ENCODE measurements at places on chromosomes 3 and 15.

- DNase-seq, result no peak
Observed at GRCh38 chr3:71916747-71917369, 131.9 kb upstream of the PROK2 start.

DNA sequence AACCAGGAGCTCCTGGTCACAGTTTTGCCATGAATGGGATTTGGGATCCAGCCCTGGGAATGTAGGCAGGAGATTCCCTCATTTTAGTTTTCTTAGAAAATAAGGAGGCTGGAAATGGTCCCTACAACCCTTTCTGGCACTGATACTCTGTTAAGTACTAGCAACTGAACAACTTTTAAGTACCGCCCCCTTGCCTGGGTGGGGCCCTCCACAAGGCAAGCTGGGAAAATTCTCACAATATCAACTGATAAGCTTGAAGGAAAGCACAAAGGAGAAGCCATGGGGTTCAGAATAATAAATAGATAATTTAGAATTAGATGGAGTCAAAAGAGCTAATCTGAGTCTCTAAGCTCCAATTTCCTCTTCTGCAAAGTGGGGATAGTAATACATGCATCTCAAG lies 4.2 kb upstream of the DGKG start:
- no peak for DNase-seq

- no peak for DNase-seq
Observed at GRCh38 chr3:23044463-23044862, 158.7 kb upstream of the UBE2E2 start.

- no peak for DNase-seq
Observed at GRCh38 chr15:72844067-72844466, 60.5 kb upstream of the ADPGK start.

DNA sequence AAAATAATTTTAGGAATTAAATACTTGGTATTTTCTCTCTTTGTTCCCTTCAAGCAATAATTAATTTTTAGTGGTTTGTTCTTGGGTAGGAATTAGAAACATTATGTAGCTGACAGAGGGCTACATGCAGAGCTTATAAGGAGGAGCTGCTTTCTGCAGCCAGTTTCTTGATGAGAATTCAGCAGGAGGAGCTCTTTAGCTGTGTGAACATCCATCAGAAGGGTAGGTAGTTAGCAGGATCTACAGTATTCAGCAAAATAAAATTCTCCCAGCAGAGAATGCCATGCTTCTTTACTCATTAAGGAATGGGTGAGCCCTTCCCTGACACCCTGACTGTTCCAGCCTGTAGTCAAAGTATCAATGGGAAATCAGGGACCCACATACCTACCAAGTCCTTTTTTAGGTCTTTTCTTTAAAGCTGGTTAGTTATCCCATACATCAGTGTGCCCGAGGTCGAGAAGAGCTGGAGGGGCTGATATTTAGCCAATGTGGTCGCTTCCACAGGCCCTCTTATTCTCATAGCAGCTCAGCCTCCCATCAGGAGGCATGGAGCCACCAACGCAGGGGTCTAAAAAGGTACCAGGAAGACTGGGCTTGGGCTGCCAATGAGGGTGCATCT lies 54.0 kb downstream of the KCNAB1 start:
- no peak for DNase-seq

DNA sequence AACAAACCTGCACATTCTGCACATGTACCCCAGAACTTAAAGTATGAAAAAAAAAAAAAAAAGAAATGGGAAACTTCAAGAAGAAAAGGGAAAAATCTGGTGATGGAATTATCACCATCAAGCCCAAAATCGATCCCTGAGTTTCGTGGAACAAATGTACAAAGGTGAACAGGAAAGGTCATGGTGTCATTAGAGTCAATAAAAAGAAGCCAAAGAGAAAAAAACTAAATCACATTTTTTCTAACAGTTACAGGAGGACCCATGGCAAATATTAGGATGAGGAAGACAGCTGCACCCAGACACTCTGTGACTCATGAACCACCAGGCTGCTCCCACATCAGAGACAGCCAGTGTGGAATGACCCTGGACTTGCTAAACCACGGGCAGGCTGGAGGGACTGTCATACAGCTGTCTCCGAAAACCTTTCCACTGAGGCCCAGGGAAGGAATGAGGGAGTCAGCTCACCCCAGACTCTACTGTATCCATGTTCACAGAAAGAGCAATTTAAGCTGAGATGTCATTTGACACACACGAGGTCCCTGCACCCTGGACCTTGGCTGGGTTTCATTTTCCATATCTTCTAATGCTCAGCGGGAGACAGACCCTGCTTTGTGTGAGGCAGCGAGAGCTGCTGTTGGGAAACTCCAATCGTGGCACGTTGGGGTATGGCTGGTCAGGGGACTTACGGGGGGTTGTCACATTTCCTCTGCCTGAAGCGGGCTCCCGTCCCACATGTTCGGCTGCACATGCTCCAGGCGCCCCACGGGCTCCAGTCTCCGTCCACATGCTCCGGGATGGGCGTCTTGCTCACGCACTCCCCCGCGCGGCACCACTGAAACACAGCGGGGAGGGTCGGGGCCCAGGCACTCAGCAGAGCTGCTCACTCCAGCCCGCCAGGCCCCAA lies 210.2 kb downstream of the ADAMTS17 start:
- DNase-seq, result peak; percentile 79

GRCh38 chr3:50245251-50245745 lies 9.3 kb downstream of the GNAI2 start:
- no peak for DNase-seq

- no peak for DNase-seq
Observed at GRCh38 chr3:194045289-194045688, 90.7 kb upstream of the HES1 start.

GRCh38 chr3:10423171-10423882 lies 82.1 kb downstream of the ATP2B2 start:
- DNase-seq, result no peak

DNA sequence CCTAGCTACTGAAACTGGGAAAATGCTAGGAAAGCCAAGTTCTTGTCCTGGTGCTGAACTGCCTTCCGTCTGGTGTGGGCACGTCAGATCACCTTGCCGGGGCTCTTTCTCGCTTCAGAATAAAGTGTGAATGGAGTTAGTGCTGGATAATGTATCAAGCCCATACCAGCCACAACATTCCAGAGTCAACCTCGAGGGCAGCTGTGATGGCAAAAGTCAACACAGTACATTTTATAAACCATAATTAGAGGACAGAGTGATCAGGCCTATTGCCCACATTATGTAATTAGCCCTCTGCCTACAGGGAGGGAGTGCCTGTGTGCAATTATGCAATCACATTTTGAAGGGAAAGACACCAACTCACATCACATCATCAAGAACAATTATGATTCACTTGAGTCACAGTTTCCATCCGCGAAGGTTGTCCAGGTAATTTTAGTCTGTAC lies 165.2 kb downstream of the RORA start:
- DNase-seq, result no peak

- no peak for DNase-seq
Observed at GRCh38 chr3:159994182-159994581, 5.5 kb downstream of the IL12A start.

- DNase-seq, result peak; percentile 86
Observed at GRCh38 chr15:38378161-38378560, 75.8 kb upstream of the FAM98B start.

DNA sequence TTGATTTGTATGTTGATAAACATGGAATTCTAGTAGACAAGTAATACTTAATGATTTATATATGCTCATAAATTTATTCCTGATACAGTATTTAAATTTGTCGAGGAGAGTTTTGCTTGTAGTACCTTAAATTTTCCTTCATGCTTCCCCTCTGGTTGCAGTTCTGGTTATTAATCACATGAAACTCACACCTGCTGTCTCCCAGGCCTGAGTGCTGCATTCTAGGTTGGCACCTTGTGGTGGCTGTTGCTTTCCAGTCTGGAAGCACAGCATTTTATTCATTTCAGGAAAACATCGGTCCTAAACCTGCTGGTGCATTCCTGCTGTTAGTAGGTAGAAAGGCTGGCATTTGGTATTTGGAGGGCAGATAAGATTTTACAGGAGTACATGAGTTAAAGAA lies 44.9 kb downstream of the ATP1B3 start:
- DNase-seq, result no peak

DNA sequence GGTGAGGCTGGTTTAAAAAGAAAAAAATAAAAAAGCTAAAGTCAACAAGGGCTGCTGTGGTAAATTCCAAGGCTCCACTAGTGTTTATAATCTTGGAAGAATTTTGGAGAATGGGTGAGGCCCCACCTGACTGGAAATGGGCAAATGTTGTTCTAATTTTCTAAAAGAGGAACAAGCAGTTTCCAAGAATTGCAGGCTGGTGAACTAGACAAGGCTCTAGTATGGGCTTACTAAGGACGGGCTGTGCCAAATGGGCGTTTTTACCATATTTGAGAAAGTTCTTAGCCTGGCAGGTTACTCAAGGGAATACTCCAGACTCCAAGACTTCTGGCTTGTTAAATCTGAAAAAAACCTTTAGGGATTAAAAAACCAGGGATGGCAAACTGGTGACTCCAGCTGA lies 67.0 kb upstream of the ABHD2 start:
- DNase-seq, result no peak

- no peak for DNase-seq
Observed at GRCh38 chr3:170330366-170330765, 27.1 kb upstream of the SKIL start.

GRCh38 chr15:39151545-39151944 lies 429.3 kb upstream of the THBS1 start:
- DNase-seq, result no peak

- no peak for DNase-seq
Observed at GRCh38 chr3:135125171-135125801, 330.2 kb downstream of the EPHB1 start.

DNA sequence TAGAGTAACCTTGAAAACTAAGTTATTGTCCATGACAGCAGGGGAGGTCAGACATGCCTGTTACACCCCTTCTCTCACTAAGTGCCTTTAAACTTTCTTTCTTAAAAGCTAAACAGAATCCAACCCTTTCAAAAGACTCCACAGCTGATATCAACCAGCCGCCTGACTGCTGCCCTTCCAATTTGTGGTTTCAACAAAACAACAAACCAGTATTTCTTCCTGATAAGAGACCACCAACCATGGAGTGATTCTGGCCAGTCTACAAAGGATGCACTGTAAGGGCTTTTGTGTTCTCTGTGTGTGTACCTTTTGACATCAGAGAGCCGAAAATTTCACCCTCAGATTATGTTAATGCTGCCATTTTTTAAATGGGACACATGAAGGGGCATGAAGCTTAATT lies 1204.2 kb downstream of the ROBO2 start:
- DNase-seq, result no peak

DNA sequence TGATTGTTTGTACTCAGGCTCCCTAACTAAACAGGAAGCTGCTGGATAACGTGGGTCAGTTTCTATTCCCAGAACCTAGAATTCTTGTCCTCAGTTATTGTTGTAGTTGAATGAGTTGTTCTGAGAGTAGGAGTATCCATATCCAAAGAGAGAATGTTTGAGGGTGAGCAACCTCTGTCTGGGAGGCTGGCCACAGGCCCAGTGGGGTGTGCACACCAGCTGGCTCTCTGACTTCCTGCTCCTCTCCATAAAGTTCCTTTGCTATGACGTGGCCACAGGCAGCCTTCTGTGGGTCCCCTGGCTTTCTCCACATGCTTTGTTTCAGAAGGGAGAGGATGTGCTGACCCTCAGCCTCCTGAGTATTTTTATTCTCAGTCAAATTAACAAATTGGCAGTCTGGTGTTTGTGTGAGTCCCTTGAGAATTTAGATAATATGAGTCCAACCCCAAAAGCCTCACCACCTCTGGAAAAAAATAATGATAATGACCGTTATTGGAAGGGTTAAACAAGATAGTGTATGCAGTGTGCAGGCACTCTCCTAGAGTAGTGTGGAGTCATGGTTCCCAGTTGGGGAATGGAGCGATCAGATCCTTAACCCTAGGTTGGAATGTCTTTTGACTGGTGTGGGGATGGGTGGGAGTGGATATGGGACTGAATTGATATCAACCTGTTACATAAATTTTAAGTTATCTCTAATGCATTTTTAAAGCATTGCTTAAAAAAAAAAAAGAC lies 47.6 kb upstream of the MED12L start:
- no peak for DNase-seq

GRCh38 chr15:65901336-65901735 lies 32.0 kb downstream of the RAB11A start:
- no peak for DNase-seq

- no peak for DNase-seq
Observed at GRCh38 chr3:124298301-124298700, 306.4 kb upstream of the ROPN1 start.

DNA sequence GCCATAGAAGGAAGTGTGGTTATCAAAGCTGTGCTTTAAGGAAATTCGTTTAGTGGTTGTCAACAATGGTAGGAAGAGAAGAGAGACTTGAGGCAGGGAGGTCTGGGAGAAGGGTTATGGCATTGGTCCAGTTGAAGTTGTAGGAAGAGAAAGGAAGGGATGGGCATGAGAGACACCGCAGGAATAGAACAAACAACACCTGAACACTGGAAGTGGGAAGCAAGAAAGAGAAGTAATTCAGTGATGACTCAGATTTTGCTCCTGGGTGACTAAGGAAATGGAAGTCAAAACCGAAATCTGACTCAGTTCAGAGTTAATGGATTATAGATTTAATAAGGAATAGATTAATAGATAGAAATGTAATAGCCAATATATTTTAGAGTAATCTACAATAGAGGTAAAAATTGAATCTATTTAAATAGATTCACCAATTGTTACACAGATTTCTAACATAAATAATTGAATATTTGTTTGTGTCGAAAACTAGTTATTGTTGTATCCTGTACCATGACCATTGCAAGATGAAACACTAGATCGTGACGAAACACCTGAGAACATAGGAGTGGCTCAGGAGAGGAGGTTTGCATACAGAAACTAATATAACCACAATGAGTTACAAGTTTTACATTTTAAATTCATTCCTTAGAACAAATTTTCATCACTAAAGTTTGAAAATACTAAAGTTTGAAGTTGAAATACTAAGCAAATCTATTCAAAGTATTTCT lies 36.0 kb downstream of the THBS1 start:
- DNase-seq, result no peak

DNA sequence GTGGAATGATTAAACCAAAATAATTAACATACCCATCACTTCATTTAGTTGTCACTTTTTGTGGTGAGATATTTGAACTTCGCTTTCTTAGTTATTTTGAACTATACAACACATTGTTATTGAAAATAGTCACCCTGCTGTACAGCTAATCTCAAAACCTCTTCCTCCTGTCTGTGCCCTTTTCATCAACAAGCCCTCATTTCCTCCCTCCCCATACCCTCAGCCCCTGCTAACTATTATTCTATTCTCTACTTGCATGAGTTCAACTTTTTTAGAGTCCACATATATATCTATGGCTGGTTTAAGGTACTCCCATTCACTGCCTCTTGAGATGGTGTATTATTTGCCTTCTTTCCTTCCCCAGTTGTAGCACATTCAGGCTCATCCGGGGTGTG lies 32.2 kb downstream of the COL8A1 start:
- DNase-seq, result no peak

- DNase-seq, result no peak
Observed at GRCh38 chr3:58635371-58636285, 30.9 kb downstream of the FAM3D start.

GRCh38 chr3:178966299-178967176 lies 105.1 kb downstream of the ZMAT3 start:
- DNase-seq, result no peak

DNA sequence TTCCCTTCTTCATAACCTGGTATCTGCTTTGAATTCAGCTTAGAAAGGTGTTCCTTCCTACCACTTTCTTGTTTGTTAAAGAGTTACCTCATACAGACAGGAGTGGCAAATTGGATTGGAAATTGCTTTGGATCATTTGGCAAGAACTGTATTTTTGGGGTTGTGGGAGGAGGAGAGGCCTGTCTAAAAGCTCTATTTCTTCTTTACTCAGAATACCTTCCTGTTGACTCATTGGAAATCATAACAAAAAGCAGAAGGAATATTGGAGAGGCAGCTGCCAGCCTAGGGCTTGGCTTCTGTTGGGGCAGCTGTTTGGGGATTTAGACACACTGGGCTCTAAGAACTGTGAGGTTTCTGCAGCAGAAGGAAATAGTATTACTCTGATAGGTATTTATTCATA lies 14.2 kb downstream of the IQGAP1 start:
- peak; percentile 58 for DNase-seq

Measured in Right ventricle myocardium inferior (tissue), 1 donor.